Karpas-422 (cell line): ENCODE measurements at places on chromosomes 2 and 18. TPM values are rescaled to one million over a fixed set of nuclear protein-coding genes. Genes with fewer than 3 reads are reported as not detected.

DNA sequence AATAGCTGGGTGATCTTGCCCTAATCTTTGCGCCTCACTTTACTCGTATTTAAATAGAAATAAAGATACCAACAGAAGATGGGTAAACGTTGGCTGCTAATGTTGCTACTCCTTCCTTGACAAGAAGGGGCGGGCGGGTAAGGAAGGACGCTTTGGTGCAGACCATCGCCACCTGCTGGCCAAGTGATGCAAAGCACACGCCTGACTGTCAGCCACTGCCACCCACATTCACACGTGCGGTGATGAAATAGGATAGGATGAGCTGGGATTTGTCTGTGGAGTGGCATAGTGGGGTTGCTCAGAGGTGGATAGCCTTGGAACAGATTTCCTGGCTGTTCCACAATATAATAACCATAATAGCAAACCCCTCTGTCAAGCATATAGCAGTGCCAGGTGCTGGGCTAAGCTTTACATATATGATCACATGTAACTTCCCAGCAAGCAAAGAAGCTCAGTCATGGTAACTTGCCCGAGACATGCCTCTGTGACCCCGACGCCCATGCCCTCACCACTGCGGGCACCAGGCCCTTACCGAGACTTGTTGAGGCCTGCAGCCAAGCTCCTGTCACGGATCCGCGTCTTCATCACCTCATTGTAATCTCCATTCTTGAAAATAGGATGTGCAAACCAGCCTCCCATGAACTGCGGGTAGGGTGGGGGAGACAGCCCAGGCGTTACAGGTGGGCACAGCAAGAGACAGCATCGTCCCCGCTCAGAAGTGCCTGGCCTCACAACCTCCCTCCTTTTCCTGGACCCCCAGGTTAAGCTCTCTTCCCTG lies 39.3 kb downstream of the LCT start:
- no peak overlapping the region for H3K4me3 ChIP-seq
- DNase-seq: peak; percentile 92
- H3K27ac ChIP-seq: no peak overlapping the region
- H3K36me3 ChIP-seq: peaks cover 30% of the 10 kb centered on the region
- H3K27me3 ChIP-seq: no peaks in the 10 kb centered on the region

- H3K27me3 ChIP-seq: no peaks in the 10 kb centered on the region
- H3K4me1 ChIP-seq: peaks cover 3% of the 10 kb centered on the region
- peak; percentile 75 for DNase-seq
- no peak overlapping the region for H3K27ac ChIP-seq
- H3K36me3 ChIP-seq: no peaks in the 10 kb centered on the region
These were observed 5.9 kb upstream of the ATP5MC3 start for GRCh38 chr2:175187378-175187777.

- no peak overlapping the region; the same call in 1 of the 2 replicates for H3K27ac ChIP-seq
- peaks cover 25% of the 10 kb centered on the region; the same call in 1 of the 2 replicates for H3K36me3 ChIP-seq
- no peaks in the 10 kb centered on the region for H3K27me3 ChIP-seq
- no peak overlapping the region for H3K4me3 ChIP-seq
These were observed 128.3 kb downstream of the ATP9B start for GRCh38 chr18:79197531-79197930.

- no peak overlapping the region for H3K27ac ChIP-seq
- DNase-seq: no peak
- no peak overlapping the region for H3K4me3 ChIP-seq
- H3K27me3 ChIP-seq: no peaks in the 10 kb centered on the region
These were observed 45.8 kb upstream of the HAAO start for GRCh38 chr2:42838133-42838532.

DNA sequence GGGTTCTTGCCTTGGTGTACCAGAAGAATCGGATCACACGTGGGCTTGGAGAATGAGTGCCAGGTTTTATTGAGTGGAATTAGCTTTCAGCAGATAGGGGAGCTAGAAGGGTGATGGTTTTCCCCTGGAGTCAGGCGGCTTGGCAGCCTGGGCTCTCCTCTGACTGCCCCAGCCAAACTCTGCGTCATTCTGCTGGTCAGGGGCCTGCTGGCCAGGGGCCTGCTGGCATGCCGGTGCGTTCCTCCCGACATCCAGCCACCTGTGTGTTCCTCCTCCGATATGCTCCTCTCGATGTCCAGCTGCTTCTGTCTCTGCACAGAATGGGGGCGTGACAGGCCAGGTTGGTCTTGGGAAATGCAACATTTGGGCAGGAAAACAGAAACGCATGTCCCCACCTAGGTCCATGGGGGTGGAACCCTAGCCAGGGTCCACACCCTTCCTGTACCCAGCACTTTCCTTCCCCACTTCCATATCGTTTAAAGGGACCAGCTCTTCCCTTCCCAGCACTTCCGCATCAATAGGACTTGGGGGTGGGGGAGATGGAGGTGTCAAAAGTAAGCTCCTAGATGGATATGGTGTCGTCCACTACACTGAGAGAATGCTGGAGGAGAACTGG lies 85.3 kb downstream of the VWA3B start:
- no peaks in the 10 kb centered on the region for H3K36me3 ChIP-seq
- H3K4me1 ChIP-seq: no peaks in the 10 kb centered on the region
- DNase-seq: no peak
- no peaks in the 10 kb centered on the region for H3K27me3 ChIP-seq
- H3K4me3 ChIP-seq: no peak overlapping the region
- H3K27ac ChIP-seq: no peak overlapping the region

DNA sequence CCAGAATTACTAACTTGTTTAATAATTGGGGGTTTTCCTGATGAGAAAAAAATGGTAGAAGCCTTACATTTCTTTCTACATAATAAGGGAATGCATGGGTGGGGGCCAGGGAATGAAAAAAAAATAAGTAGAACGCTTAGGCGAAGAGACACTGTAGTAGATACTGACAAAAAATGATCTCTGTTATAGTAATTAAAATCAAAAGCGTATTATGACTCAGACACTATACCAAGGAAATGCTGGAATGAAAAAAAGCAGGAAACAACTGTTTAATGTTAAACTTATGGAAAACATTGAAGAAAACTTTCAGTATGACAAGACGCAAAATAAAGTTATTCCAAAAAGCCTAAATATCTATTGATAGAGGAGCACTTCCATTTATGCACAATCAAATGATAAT lies 42.9 kb downstream of the PRPF40A start:
- H3K36me3 ChIP-seq: peaks cover 89% of the 10 kb centered on the region
- no peak for DNase-seq
- no peaks in the 10 kb centered on the region for H3K27me3 ChIP-seq
- no peak overlapping the region for H3K27ac ChIP-seq

Gene LYPD6B
- 0.43 and 0.75 TPM in 2 replicates for total RNA-seq

GRCh38 chr2:24477229-24477628 lies 13.8 kb upstream of the NCOA1 start:
- no peak overlapping the region for H3K4me3 ChIP-seq
- H3K36me3 ChIP-seq: no peaks in the 10 kb centered on the region
- peak; percentile 51 for DNase-seq

Gene GMPPA
- 10.5 and 17.1 TPM in 2 replicates for total RNA-seq

DNA sequence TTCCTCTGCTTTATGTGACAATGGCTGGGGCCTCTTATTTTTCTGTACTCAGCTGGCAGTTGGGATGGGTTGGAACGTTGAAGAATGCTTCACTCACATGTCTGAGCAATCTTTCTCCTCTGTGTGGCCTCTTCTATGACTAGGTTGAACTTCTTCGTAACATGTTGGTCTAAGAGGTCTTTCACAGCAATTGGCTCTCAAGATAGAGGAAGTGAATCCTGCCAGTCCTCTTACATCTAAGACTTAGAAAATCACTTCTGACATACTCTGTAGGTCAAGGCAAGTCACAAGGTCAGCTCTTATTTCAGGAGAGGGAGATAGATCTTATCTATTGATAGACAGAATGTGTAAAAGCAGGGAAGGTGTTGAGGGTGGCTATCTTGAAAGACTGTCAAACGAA lies 174.1 kb downstream of the NYAP2 start:
- no peaks in the 10 kb centered on the region for H3K4me1 ChIP-seq
- no peak overlapping the region for H3K27ac ChIP-seq
- no peaks in the 10 kb centered on the region for H3K27me3 ChIP-seq
- no peaks in the 10 kb centered on the region for H3K36me3 ChIP-seq
- peak; percentile 48 for DNase-seq

DNA sequence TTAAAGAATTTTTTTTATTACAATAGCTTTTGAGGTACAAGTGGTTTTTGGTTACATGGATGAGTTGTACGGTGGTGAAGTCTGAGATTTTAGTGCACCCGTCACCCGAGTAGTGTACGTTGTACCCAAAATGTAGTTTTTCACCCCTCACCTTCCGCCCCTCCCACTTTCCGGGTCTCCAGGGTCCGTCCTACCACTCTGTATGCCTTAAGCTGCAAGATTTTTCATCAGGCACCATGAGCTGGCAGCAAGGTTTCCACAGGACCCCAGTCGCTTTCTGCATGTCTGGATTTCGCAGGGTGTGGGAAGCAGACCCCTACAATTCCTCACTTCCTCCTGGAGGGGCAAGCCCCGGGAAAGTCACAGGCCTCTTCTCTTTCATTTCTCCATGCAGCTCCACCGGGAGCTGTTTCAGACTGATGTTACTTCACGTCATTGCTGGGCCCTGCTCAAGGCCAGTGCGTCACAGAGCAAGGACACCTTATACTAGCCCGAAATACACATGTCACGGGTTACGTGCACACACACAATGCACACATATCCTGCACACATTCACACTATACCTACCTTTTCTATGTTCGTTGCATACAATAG lies 179.1 kb downstream of the ZFP36L2 start:
- no peaks in the 10 kb centered on the region for H3K36me3 ChIP-seq
- DNase-seq: no peak

GRCh38 chr2:632471-632870 lies 44.7 kb downstream of the TMEM18 start:
- H3K27ac ChIP-seq: no peak overlapping the region
- H3K4me3 ChIP-seq: no peak overlapping the region
- H3K36me3 ChIP-seq: no peaks in the 10 kb centered on the region

Gene DCDC2C
- total RNA-seq: not detected in 2 replicates

DNA sequence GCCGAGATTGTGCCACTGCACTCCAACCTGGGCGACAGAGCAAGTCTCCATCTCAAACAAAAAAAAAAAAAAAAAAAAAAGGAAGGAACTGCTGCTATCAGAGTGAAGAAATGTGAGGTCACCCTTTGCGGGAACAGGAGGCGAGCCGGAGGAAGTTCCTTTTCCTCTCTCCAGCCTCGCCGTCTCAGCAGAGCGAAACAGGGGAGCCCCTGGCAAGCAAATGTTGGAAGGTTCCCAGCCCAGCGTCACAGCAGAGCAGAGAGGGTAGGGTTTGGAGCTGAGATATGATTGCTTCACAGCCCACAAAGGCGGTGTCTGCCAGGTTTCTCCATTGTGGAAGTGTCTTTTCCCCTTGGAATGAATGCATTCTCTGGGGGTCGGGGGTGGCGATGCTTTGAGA lies 28.5 kb downstream of the SLC20A1 start:
- no peaks in the 10 kb centered on the region for H3K4me1 ChIP-seq
- no peak overlapping the region for H3K4me3 ChIP-seq
- H3K27me3 ChIP-seq: no peaks in the 10 kb centered on the region
- no peak overlapping the region for H3K27ac ChIP-seq

DNA sequence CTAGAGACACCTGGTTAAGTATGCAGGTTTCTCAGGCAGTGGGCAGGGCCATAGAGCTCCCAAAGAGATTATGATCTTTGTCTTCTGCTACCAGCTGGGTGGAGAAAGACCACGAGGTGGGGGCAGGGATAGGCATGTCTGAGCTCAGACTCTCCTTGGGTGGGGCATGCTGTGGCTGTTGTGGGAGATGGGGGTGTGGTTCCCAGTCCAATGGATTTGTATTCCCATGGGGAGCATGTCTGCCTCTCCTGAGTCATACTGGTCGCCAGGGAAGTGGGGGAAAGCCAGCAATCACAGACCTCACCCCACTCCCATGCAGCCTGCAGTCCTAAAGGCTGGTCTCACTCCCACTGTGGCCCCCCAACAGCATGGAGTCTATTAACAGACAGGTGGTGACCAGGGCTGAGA lies 31.4 kb upstream of the RHOB start:
- H3K27me3 ChIP-seq: no peaks in the 10 kb centered on the region
- H3K4me3 ChIP-seq: no peak overlapping the region
- DNase-seq: no peak
- no peaks in the 10 kb centered on the region for H3K4me1 ChIP-seq
- H3K36me3 ChIP-seq: no peaks in the 10 kb centered on the region

GRCh38 chr18:59096098-59096789 lies 43.4 kb upstream of the SEC11C start:
- H3K27ac ChIP-seq: no peak overlapping the region
- H3K36me3 ChIP-seq: no peaks in the 10 kb centered on the region
- no peak for DNase-seq
- H3K4me3 ChIP-seq: no peak overlapping the region
- no peaks in the 10 kb centered on the region for H3K4me1 ChIP-seq
- 0 out of 2 replicates have a peak, but pooled peaks cover 3% of the 10 kb centered on the region for H3K27me3 ChIP-seq

DNA sequence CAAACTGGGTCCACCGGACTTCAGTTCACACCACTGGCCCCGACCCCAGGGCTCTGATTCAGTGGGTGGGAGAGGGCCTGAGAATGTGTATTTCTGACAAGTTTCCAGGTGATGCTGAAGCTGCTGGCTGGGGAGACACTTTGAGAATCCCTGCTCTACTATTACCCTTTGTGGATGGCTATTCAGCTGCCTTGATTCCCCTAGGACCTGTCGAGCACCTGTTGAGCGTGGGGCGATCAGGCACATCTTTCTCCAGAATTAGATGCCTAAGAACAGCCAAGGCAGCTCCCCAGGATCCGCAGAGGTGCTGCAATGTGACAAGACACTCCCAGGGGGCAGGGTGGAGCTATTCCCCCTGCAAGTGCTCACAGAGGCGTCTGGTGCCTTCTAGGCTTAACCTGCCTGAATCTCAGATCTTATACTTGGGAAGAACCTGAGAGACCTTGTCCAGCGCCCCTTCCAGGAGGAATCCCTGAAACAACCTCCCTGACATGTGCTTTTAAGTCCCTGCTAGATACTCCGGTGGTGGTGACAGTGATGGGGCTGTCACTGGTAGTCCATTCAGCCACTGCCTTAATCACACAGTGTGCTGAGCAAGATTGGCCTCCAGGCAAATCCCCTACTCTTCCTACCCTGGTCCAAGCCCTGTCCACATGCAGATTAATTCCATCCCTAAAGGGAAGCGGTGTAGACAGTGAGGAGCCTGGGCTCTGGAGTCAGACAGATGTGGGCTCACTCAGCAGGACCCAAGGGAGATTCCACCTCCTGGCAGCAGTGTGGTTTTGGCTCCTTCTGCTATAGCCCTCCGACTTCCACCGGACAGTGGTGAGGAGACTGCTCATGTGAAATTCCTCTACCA lies 43.4 kb upstream of the OTOF start:
- no peak overlapping the region for H3K4me3 ChIP-seq
- H3K4me1 ChIP-seq: no peaks in the 10 kb centered on the region; the same call in 1 of the 2 replicates
- no peak overlapping the region for H3K27ac ChIP-seq
- no peaks in the 10 kb centered on the region for H3K36me3 ChIP-seq

- H3K27ac ChIP-seq: no peak overlapping the region
- H3K27me3 ChIP-seq: no peaks in the 10 kb centered on the region
- no peak for DNase-seq
- no peaks in the 10 kb centered on the region for H3K36me3 ChIP-seq
- H3K4me3 ChIP-seq: no peak overlapping the region
These were observed 146.4 kb downstream of the IRS1 start for GRCh38 chr2:226652983-226653765.

GRCh38 chr2:215454519-215455246 lies 18.8 kb upstream of the FN1 start:
- no peaks in the 10 kb centered on the region for H3K36me3 ChIP-seq
- H3K4me3 ChIP-seq: no peak overlapping the region
- H3K27me3 ChIP-seq: no peaks in the 10 kb centered on the region
- no peak overlapping the region for H3K27ac ChIP-seq
- peak; percentile 72 for DNase-seq
- no peaks in the 10 kb centered on the region for H3K4me1 ChIP-seq

- peak; percentile 95 for DNase-seq
- H3K4me3 ChIP-seq: peak overlapping the region; percentile 75
- H3K27ac ChIP-seq: peak overlapping the region; percentile 96
- no peaks in the 10 kb centered on the region for H3K36me3 ChIP-seq
These were observed 1.5 kb upstream of the PTPN2 start for GRCh38 chr18:12885500-12885899.

- no peak for DNase-seq
- H3K4me3 ChIP-seq: no peak overlapping the region
- H3K36me3 ChIP-seq: no peaks in the 10 kb centered on the region
- peak overlapping the region; percentile 63 for H3K27ac ChIP-seq
These were observed 68.8 kb upstream of the SERTAD2 start for GRCh38 chr2:64722291-64723044.
